ENCODE measurements at places on chromosomes 11 and 22. TPM values are rescaled to one million over a fixed set of nuclear protein-coding genes. Genes with fewer than 3 reads are reported as not detected.

DNA sequence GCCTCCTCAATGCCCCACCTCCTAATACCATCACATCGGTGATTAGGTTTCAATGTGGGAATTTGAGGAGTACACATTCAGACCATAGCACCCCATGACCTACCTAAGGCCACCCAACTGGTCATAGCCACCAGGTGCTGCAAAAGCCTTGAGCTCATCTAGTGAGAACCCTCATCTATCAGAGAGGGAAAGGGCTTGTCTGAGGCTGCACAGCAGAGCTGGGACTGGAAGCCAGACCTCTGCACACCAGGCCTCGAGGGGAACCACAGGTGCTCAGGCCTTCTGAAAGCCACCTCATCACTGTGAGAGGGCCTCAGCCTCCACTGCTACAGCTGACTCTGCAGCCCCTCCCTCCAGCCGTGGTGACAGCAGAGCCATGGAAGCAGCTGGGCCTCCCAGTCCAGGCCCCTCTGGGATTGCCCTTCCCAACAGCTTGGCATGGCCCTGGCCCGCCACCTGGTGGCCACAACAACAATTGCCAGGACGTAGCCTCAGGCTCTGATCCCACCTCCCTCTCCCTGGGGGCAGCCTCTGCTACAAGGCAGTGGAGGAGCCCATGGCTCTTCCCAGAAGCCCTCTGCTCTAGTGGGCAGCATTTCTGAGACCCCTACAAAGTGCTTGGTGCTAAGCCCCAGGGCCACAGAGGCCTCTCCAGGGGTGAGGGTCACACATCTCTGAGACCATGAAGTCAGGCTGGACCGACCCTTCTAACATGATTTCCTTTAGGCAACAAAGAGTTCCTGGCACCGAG is 41.0 kb upstream of the PRDM11 start:
- peak; percentile 66 for DNase-seq
- H3K27me3 ChIP-seq: peaks cover 12% of the 10 kb centered on the region
- no peak overlapping the region for H3K27ac ChIP-seq
- H3K36me3 ChIP-seq: no peaks in the 10 kb centered on the region

The SEC14L2 gene
- total RNA-seq: 9.7 TPM

GRCh38 chr11:78078218-78079167 is 1.2 kb downstream of the NDUFC2 start:
- peak overlapping the region; percentile 92 for H3K4me3 ChIP-seq
- peaks cover 20% of the 10 kb centered on the region for H3K36me3 ChIP-seq
- peaks cover 58% of the 10 kb centered on the region for H3K4me1 ChIP-seq
- H3K27me3 ChIP-seq: no peaks in the 10 kb centered on the region
- H3K27ac ChIP-seq: peak overlapping the region; percentile 90

The KIRREL3 gene
- not detected for total RNA-seq

DNA sequence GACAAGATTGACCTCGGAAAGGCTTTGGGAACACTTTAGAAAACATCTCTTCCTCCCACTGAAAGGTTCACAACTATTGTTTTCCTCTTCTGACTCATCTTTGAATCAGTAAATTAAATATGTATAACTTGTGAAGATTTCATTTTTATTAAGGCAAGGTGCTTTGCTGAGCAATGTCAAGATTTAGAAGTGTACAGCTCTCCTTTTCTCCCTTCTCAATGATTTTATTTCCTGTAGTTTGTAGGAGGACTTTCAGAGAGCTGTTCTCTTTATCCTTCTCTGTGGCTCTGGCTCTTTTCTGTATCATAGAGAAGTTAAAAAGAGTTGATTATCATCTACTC is 594.2 kb downstream of the METTL15 start:
- H3K4me1 ChIP-seq: no peaks in the 10 kb centered on the region
- H3K27ac ChIP-seq: no peak overlapping the region
- no peaks in the 10 kb centered on the region for H3K36me3 ChIP-seq
- H3K27me3 ChIP-seq: no peaks in the 10 kb centered on the region
- DNase-seq: no peak

GRCh38 chr11:65445101-65445603 is 22.6 kb downstream of the NEAT1 start:
- no peak for DNase-seq
- H3K27ac ChIP-seq: peak overlapping the region; percentile 75
- H3K4me3 ChIP-seq: no peak overlapping the region

Data from activated CD8-positive, alpha-beta T cell treated with anti-CD3 and anti-CD28 coated beads, Interleukin-2, amount 10 ng/mL, durations not matched to agents 7 days and 5 days (primary cell).